ENCODE measurements at places on chromosomes 5 and 9. TPM values are rescaled to one million over a fixed set of nuclear protein-coding genes. Genes with fewer than 3 reads are reported as not detected.

The PITX1 gene
- total RNA-seq: 31.5 TPM

The TMEM252 gene
- not detected for total RNA-seq

The GABRG2 gene
- not detected for total RNA-seq

The ARL14EPL gene
- total RNA-seq: not detected

The MYOZ3 gene
- total RNA-seq: not detected

The CDX1 gene
- not detected for total RNA-seq

The CLIC3 gene
- total RNA-seq: 2.4 TPM

The SAXO1 gene
- not detected for total RNA-seq

The FAM163B gene
- not detected for total RNA-seq

The WDR5 gene
- total RNA-seq: 67.9 TPM

The SH3GL2 gene
- 0.07 TPM for total RNA-seq

The TTC16 gene
- not detected for total RNA-seq

The PCDHGB2 gene
- total RNA-seq: 0.09 TPM

Data from A549 treated with DMSO at 1 μM for 4 hours (cell line).